ENCODE measurements at places on chromosomes 1 and 21.

- no peak for DNase-seq
These were observed 14.3 kb downstream of the DAP3 start for GRCh38 chr1:155703216-155703615.

DNA sequence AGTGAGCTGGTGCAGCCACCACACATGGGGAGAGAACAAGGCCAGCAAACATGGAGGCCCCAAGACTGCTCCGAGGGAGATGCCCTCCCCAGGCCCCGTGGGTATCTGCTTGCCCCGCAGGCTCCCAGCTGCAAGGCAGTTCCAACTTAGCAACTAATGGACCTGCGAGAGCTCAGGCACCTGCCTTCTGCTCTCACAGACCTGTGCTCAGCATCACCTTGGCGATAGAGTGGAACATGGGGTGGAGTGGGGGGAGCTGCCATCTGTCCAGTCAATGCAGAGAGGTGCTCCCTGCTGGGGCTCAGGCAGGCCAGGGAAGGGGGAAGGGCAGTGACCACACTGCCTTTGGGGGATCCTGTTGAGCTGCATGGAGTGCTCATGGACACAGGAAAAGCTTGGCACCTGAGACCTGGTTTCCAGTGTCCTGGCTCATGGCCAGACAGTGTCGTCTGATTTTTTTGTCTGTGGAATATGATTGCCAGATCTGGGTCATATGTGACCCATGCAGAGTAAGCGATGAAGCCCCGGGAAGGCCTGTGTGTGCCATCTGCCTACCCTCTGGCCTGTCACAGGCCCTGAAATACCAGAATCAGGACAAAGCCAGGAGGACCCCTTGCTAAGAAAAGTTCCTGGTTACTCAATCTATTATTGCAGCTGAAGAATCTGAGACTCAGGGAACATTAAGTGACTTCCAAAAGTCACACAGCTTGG lies 39.9 kb upstream of the TENT5C start:
- no peak for DNase-seq

DNA sequence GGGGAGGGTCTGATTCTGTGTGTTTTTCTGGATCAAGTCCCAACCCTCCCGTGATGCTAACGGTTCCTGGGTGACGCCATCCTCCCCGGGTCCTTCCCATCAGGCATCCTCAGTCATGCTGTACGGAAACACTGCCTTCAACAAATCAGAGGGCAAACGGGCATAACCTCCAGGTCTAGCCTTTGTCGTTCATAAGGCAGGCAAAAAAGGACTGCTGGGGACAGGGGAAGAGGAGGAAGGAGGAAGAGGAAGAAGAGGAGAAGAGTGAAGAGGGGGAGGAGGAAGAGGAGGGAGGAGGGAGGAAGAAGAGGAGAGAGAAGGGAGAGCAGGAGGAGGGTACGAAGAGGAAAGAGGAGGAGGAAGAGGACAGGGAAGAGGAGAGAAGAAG lies 84.4 kb downstream of the ITPKB start:
- DNase-seq, result no peak

GRCh38 chr21:33232291-33233034 lies 2.7 kb downstream of the IFNAR2 start:
- DNase-seq, result no peak

DNA sequence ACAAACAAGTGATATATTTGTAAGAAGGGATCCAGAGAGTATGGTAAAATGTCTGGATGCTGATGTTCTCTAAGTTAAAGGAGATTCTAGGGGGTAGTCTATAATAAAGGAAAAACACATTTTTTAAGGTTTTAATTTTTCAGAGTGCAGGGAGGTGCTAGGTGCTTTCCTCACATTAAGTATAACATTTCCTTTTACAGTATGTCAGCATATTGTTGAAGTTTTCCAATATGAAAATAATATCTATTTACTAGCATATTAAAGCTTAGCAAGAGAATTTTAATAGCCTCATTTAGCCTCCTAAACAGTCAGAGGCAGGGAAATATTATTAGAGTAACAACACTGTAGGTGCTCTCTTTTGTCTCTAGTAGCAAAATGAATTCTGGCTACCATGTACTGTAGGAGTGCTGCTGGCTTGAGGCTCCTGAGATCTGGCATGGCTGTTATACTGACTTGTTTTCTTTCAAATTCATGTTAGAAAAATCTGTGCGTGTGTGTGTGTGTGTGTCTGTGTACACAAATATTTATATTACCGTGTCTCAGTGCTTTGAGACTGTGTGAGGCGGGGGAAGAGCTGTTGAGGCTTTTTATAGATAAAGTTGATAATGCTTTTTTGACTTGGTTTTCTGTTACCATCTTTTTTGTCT lies 71.0 kb downstream of the POU2F1 start:
- DNase-seq, result no peak

DNA sequence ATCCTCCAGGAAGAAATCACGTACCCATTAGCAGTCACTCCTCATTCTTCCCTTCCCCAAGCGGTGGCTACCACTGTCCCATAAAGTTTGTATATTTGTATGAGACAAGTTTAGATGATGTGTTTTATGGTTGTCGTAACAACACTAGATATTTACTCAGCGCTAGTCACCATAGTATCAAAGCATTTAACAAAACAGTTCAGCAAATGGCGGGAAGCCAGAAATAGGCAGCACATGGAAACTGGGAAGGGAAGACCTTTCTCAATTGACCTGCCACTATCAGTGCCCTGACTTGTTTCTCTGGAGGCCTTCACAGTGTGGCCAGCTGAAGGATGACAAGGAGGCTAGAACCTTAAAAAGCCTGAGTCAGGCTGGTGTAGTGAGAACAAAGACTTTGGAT lies 31.1 kb downstream of the CNST start:
- peak; percentile 53 for DNase-seq

GRCh38 chr1:86000601-86001000 lies 156.0 kb downstream of the COL24A1 start:
- DNase-seq, result peak; percentile 11

- no peak for DNase-seq
These were observed 299.6 kb upstream of the RUNX1 start for GRCh38 chr21:35348686-35349085.

GRCh38 chr1:60765204-60765603 lies 317.2 kb upstream of the NFIA start:
- peak; percentile 11 for DNase-seq

DNA sequence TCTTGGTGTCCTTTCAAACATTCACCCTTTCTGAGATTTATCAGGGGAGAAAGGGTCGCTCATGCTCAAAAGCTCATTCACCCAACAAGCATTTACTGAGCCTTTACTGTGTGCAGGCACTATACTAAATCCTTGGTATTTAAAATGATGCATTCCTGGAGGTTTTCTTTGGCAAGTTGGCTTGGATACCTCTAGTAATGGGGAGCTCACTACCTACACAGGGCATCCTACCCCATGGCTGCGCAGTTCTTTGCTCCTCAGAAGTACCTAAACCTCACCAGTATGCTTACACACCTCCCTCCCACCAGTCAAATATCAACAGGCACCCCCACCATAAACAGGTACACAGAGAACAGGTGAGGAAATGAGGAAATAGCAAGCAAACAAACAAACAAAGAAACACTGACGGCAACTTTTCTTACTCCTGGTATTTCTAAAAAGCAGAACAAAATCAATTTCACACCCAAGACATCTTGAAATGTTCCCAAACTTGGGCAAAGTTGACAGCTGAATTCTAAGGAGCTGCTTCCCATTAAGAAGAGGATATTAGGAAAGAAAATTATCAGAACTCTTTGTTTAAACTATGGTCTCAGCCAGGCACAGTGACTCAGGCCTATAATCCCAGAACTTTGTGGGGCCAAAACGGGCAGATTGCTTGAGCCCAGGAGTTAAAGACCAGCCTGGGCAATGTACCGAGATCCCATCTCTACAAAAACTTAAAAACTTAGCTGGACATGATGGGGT lies 104.8 kb downstream of the PSMG1 start:
- DNase-seq, result no peak

DNA sequence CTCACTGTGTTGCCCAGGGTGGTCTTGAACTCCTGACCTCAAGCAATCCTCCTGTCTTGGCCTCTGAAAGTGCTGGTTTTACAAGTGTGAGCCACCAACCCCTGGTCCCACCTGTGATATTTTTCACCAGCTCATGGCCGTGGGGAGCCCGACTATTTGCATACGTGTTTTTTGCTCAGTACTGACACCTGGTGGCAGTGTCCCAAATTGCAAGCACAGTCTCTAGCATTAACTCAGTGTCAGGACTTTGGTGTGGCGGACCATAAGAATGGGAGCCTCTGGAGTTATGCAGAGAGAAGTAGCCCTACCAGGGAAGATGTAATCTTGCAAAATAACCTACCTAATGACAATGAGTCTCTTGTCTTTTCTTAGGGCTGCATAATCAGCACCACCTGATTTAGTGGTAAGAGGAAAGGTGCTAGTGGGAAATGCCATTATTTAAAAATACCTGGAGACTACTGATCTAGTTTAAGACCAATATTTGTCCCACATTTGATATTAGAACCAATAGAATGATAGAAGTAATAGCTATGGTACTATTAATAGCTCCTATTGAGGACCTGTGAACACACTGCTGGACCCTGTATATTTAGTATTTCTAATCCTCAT lies 305.4 kb downstream of the DISC1 start:
- DNase-seq, result no peak

GRCh38 chr1:168811176-168811575 lies 82.2 kb upstream of the DPT start:
- peak; percentile 25 for DNase-seq

DNA sequence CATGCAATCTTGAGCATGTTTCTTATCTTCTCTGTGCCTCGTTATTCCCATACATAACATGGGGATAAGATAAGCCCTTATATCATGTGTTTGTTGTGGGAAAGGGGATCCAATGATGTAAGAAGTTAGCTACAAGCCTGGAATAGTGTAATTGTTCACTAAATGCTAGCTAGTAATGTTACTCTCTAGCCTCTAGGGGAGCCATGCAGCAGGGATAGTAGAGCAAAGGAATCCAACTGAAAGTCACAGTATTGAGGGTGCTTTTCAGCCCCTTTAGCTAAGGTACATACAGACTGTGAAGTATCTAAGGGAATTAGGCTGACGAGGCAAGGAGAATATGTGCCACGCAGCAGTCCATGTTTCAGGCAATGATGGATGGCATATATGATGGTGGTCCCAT lies 46.9 kb downstream of the IL23R start:
- peak; percentile 6 for DNase-seq

DNA sequence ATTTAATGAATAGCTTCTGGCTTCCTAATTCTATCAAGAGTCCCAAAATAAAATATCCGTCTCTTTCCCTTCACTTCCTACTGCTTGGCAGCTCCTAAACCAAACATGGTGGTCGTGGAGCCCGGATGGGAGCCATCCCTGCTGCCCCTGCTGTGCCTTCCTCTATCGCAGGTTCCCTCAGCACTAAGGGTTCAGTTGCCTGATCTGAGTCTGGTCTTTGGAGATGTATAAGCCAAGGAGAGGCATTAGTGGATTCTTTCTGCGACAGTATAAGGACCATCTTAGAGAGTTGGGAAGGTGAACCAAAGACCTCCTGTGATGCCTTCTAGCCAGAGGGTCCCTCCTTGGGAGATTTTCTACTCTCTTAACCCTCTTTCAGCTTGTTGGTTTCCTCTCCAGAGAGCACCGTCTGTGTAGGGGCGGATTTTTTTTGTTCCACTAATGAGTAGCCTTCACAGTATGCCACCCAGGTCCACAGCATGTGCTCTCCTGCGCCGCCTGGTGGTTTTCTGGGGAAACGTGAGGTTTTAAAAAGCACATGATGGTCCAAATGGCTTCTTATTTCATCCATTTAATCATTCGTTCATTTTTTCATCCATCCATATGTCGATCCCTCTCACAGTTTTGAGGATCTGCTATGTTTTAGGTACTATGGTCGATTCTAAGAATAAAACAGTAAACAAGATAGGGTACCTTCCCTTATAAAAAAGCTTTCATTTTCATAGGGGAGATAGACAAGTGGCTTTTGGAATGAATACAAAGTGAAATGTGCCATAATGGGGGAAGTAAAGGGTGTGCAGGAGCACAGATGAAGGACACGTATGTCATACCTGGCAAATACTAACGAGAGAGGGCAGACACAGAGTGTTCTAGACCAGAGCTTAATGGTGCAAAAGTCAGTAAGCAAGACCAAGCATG lies 71.0 kb downstream of the NFASC start:
- peak; percentile 55 for DNase-seq

DNA sequence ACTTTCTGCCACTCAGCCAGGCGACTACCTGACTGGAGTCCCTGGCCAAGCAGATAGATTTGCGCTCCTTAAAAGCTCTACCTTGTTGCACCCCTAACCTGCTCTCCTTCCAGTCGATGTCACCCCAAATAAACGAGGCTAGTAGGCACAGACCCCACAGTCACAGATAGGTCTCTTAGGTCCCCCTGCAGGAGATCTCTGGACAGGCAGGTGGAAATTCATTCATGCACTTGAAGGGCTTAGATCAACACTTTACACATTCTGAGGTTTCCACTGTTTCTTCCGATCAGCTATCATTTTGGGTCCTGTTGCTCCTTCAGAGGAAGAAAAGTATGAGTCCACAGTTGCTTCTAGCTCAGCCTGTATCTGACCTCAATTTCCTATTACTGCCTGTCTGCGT lies 272.6 kb upstream of the FMN2 start:
- DNase-seq, result no peak

DNA sequence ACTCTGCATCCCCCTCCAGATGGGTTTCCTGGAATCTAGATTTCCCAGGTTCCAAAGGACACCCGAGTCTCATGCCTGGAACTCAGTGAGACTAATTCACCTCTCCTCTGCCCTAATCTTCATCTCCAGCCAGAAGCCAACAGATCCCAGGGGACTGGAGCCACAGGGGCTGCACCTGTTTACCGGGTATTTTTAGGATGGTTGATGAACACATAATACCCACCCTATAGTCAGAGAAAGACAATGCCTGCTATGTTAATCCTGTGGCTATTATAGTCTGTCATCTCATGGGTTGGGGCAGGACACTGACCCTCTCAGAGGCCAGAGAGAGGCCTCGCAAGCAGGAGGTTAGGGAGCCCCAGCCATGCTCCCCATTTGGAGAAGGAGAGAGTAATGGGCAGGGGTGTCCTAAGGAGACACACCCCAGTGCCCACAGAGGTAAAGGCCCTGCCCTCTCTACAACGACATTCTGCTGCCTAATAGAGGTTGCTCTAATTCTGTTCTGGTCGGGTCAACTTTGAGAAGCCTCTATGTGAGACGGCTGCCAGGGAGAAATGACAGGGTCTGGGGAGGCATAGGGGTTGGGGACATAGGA lies 1.0 kb upstream of the TNNI1 start:
- no peak for DNase-seq

DNA sequence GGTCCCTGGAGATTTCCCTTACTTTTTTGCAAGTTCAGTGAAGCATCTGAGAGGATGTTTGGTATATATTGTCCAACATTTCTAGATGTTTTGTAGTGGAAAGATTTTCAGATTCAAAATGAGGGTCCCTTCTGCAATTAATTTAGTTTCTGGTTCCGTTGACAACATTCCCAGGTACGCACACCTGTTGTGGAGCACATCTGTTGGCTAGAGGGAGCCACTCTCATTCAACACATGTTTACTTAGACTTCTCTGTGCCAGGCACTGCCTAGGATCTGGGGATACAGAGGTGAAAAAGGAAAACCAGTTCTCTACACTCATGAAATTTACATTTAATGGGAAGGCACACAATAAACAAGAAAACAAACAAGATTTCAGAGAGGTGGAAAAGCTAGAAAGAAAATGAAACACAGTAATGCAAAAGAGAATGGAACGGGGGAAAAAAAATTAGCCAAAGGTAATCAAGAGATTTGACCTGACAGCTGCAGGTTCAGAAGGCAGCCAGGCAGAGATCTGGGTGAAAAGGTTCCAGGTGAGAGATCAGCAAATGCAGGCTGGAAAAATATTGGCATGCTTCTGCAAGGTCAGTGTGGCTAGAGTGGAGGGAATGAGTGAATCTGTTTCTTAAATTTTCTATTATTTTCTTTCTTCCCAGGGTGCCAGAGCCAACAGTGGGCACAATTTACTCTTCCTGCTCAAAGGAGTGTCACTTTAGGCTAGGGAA lies 48.4 kb upstream of the KAZN start:
- DNase-seq, result no peak
